ENCODE measurements at places on chromosomes 16 and 17. TPM values are rescaled to one million over a fixed set of nuclear protein-coding genes. Genes with fewer than 3 reads are reported as not detected.

TBC1D3H gene
- not detected for total RNA-seq

PDIA2 gene
- total RNA-seq: 1.3 TPM

SLFN14 gene
- total RNA-seq: not detected

CLEC10A gene
- total RNA-seq: not detected

CPHXL2 gene
- total RNA-seq: not detected

KRTAP1-1 gene
- total RNA-seq: not detected
